ENCODE measurements at places on chromosomes 5 and 9.

GRCh38 chr5:62794456-62794855 lies 215.8 kb downstream of the LRRC70 start:
- DNase-seq = no peak

DNA sequence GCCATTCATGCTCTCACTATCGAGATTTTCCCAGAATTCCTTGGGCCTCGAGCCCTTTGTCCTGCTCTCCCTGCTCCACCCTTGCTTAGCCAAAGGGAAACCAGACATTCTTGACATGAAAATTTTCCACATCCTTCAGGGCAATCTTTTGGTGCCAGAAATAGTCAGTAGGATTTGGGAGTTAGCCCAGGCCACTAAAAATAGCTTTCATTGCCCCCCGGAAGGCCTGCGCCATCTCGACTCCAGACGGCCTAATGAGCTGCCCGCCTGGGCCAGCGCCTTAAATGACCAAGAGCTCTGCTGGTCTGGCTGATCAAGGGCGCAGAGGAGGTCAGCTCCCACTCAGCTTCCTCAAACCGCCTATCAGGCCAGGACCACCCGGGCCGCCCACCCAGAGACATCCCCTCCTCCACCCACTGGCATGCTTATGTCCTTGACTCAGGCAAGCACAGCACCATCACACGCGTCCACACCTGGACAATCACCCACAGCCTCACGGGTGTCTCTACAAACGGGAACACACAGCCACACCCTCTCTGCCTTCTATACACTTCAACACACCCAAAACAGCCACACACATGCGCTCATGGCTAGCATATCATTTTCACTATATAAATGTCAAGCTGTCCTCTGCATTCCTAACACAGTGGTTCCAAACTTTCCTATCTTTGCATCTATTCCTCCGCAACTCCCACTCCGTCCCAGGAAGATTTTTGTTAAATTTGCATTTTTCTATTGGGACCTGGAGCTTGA lies 20.9 kb downstream of the DUSP1 start:
- DNase-seq = no peak

- DNase-seq = no peak
Observed at GRCh38 chr9:91419222-91420191, 4.1 kb downstream of the NFIL3 start.

DNA sequence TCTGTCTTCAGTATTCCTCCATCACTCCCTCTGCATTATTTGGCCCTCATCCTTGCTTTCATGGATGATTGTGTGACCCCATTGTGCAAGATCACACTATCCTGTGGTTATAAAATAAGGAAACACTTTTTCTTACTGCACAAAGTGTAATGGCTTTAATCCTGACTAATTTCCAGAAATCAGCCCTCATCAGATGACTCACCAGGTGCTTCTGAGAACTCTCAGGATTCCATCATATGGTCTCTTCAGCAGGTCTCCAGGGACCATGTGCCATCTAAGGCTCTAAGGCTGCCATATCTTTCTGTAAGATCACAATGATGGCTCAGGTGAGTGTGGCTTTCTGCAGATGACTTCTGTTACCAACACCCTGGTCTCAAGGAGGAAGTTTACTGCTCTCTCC lies 27.3 kb upstream of the FER start:
- DNase-seq = no peak

- peak; percentile 9 for DNase-seq
Observed at GRCh38 chr5:59789894-59790293, 103.6 kb downstream of the PDE4D start.

GRCh38 chr9:91120200-91120599 lies 241.5 kb downstream of the AUH start:
- no peak for DNase-seq

DNA sequence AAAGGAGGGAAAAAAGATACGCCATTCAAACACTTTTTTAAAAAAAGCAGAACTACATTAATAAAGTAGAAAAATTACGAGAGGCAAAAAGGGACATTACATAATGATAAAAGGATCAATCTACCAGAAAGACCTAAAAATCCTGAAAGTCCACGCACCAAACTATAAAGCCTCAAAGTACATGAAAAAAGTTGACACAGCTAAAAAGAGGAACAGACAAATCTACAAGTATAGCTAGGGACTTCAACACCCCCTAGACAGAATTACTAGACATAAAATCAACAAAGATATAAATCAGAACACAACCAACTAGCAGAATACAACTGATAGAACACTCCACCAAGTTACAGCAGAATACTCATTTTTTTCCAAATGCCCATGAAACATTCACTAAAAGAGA lies 11.1 kb downstream of the CAMSAP1 start:
- DNase-seq = no peak

DNA sequence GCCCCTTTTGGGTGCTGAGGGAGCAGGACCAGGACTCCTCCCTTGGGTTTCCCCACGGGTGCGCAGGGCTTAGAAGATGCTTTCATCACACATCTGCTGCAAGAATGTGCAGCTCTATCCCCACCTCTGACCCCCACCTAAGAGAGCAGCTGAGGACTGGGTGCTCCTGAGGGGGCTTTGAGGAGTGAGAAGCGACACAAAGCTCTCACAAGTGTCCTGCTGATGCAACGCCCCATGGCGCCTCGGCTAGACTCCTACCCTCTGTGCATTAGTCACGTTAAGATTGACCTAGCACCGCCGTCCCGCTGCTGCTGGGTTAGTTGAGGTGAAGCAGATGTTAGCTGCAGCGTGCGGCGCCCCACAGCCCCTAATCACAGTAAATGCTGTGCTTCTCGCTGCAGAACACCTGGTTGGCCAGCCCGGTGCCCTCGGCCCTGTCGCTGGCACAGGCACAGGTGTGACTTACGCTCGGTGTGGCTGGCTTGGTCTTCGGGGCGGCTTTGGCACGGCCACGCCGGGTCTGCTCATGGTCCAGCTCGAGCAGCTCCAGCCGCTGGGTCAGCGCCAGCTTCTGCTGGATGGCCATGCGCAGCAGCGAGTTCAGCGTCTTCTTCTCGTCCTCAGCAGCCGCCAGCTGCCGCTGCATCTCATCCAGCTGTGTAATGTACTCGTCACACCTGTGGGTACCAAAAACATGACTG lies 45.0 kb upstream of the IPPK start:
- no peak for DNase-seq

DNA sequence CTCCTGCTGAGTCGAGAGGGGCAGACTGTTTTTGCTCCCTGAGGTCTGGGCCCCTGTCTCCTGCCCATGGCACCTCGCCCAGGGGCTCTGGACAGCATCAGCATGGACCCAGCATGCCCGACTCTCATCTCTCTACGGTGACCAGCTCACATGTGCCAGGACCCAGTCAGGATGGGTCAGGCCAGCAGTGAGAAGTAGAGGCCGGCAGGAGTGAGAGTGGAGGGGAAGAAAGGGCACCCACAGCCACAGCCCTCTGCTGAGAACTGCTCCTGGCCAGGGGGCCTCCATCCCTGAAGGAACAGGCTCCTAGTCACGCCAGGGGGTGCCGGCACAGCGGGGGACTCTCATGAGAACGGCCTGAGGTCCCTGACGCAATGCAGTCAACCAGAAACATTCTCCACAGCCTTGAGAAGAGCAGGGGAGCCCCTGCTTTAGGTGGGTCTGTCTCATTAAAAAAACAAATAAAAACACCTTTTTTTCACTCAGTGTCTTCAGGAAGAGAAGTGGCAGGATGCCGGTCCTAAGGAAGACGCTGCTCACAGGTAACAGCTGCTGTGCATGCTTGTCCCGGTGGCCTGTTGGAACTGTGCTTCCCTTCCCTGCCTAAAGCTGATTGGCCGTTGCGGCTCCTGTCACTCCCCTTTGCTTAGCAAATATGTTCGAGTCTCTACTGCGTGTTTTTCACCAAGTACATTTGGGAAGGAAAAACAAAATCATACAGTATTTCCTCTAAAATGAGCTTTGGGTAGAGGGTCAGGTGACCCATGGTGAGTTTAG lies 85.7 kb upstream of the FBXW11 start:
- DNase-seq = no peak

GRCh38 chr5:60503771-60504170 lies 196.2 kb downstream of the DEPDC1B start:
- DNase-seq = no peak

DNA sequence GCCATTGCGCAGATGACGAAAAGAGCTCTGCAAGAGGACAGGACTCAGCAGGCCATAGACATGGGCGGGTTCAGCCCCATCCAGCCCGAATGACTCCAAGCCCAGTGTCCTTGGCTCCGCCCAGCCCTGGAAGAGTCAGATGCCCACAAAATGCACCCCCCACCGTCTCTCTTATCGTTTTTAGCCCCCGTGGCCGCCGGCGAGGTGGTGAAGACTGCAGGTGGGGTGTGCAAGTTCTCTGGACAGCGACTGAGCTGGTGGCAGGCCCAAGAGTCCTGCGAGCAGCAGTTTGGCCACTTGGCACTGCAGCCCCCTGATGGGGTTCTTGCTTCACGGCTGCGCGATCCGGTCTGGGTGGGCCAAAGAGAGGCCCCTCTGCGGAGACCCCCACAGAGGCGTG lies 2.1 kb downstream of the ADGRD2 start:
- no peak for DNase-seq

All from SHP77 (cell line).